ENCODE measurements at places on chromosomes 4 and X.

GRCh38 chr4:185718578-185719499 lies 93.2 kb downstream of the SORBS2 start:
- no peak for DNase-seq

- DNase-seq: no peak
Observed at GRCh38 chr4:111837761-111838160, 307.5 kb upstream of the FAM241A start.

DNA sequence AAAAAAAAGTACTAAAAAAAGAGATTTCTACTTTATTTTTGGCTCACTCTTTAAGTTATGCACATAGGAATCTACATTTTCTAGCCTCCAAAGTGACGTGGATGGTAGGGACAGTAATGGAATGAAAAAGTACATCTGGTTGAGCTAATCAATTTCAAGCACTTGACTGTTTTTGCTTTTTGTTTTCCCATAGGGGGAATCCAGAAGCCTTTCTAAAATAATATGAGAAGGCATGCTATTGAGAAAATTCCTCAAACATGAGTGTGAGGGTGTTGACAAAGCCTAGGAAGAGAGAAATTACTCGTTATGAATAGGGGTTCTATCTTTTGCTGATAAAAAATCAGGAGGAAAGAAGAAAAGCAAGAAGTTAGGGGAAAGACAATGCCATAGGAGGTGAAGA lies 242.5 kb upstream of the PUDP start:
- no peak for DNase-seq

- DNase-seq: no peak
Observed at GRCh38 chr4:76969495-76969894, 19.9 kb downstream of the SEPTIN11 start.

- peak; percentile 76 for DNase-seq
Observed at GRCh38 chr4:121989715-121990114, 37.9 kb upstream of the TRPC3 start.

DNA sequence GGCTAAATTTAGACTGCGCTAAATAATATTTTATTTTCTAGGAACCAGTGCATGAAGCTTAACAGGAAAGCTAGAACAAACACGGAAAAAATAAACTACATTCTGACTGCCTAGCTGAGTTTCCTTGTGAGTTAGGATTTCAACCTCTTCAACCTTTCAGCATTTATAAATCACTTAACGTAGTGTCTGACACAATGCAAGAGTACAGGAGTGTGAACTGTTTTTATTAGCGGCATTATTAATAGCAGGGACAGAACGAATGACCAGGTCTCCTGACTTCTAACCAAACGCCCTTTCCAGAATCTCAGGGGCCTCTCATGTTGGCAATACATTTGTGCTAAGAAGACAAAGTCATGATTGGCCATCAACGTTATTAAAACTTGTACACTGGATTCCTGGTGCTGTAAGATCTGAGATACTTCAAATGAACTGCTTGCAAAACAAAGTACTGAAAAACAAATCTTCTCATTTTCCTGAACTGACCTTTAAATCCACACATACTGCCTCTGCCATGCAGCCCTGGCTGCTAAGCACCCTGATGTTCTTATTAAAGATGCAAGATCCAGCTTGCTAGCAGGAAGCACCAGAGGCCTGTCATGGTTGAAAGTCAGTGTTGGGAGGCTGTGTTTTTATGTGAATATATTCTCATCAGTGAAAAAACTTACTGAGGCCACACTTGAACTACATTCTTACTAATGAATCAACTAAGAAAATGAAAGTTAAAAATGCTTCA lies 380.4 kb upstream of the CPEB2 start:
- no peak for DNase-seq

DNA sequence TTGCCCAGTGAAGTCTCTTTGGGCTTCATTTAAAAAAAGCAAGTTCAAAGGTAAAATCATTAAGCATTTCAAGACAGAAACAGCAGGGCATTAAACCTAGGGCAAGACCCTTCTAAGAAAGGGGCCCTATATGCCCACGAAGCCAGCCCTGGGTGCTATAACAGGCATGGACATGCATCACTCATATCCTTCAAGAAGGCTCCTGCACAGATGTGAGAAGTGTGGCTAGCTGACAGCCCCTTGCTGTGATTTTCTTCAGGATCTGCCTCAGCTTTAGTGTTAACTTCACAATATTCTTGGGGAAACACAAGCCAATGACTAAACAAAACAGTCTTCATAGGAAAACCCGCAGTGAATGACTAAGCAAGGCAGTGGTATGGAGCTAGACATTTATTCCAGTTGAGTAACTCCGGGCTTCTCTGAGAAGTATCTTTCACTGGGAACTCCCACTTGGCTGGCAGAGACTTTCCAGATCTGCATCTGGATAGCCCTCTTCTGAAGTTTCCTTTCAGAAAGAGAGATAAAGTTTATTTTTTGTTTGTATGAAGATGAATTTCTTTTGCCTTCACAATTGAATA lies 11.9 kb upstream of the MAOA start:
- peak; percentile 36 for DNase-seq

GRCh38 chrX:17425136-17425535 lies 50.1 kb downstream of the NHS start:
- DNase-seq: no peak

- no peak for DNase-seq
Observed at GRCh38 chr4:40848940-40849339, 99.2 kb downstream of the NSUN7 start.
